ENCODE measurements at places on chromosomes 11 and 22.

GRCh38 chr22:43385770-43386641, 25.8 kb upstream of the MPPED1 start:
- peak; percentile 92 for ATAC-seq

DNA sequence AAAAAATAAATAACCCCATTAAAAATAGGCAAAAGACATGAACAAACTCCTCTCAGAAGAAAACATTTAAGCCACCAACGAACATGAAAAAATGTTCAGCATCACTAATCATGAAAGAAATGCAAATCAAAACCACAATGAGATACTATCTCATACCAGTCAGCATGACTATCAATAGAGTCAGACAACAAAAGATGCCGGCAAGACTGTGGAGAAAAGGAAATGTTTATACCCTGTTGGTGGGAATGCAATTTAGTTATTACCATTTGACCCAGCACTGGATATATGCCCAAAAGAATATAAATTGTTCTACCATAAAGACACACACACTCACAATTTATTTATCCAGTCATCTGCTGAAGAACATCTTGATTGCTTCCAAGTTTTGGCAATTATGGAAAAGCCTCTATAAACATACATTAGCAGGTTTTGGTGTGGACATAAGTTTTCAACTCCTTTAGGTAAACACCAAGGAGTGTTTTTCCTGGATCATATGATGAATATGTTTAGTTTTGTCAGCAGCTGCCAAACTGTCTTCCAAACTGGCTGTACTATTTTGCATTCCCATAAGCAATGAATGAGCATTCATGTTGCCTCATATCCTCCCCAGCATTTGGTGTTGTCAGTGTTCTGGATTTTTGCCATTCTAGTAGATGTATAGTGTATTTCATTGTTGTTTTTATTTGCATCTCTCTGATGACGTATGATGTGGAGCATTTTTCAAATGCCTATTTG, 28.0 kb downstream of the OR8D1 start:
- ATAC-seq, result no peak

DNA sequence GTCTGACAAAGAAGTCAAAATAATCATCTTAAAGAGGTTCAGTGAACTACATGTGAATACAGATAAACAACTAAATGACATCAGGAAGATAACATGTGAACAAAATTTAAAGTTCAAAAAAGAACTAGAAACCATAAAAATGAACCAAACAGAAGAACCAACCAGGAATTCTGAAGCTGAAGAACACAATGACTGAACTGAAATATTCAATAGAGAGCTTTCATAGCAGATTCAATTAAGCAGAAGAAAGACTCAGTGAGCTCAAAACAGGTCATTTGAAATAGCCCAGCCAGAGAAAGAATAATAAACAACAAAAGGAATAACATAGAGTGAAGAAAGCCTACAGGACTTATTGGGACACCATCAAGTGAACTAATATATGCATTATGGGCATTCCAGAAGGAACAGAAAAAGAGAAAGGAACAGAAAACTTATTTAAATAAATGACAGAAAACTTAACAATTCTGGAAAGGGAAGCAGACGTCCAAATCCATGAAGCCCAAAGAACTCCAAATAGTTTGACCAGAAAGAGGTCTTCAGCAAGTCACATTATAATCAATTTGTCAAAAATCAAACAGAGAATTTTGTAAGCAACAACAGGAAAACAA, 11.0 kb upstream of the SLC36A4 start:
- ATAC-seq, result no peak

DNA sequence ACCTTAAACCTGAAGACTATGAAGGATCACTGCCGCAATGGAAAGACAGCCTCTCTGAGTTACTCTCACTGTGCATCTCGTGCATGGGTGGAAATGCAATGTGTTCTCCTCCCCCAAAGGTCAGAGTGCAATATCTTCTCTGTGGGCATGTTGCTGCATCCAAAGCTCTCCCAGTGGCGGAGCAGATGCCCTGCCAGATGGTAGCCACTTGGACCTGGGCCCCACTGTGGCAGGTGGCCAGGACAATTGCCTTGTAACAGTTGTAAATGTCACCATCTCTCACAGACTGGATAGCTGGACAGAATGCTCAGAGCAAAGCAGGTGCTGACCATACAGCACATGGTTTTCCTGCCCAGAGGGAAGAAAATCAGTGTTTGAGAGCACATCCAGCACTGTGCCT, 542.0 kb downstream of the FAM181B start:
- ATAC-seq, result no peak

- ATAC-seq, result peak; percentile 99
Observed at GRCh38 chr11:118956094-118956846, at the start of gene UPK2. Gene UPK2 (plus strand): TSS chr11:118956298. CDS start chr11:118956351, 53 bp downstream.

DNA sequence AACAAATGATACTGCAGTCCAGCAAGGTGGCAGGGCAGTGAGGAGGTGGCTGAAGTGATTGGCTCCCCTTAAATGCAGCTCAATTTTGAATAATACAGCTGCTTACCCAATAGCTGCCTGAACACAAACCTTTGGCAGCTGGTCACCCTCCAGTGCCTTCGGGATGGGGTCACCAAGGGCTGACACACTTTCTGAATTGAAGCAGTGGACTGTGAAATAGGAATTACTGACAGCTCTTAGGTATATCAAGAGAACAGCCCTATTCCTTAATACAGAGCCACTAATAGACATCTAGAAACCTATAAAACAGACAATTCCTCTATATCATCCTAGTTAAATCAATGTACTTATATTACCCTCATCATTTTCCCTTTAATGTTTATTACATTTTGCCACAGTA, 474.2 kb upstream of the KIRREL3 start:
- no peak for ATAC-seq

DNA sequence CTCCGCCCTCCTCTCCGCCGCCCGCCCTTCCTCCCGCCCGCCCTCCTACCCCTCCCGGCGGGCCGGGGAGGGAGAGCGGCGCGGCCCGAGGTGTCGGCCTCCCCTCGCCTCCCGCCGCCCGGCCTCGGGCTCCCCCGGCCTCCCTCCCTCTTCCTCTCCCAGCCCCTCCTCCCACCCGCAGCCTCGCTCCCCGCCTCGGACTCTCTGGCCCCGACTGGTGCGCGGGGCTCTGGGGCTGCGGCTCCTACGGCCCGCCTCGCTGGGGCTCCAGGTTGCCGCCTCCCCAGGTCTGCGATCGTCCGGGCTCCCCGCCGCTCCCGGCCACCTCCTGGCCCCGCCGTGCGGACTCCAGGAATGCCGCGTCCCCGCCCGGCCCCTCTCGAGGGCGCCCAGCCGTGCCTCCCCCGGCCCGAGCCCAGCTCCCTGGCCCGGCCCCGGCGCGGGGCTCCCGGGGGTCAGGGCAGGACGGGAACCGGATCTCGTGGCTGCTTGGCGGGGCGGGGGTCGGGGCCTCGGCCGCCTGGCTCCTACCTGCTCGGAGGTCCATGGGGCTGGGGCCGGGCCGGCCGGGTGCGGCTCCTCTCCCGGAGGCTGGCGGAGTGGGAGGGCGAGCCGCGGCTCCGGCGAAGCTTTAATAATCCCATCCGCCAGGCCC, at the start of gene CLCF1:
CLCF1 (minus strand) TSS at position 606 of the 655 bp plus-strand sequence; CDS start at position 547, 59 bp downstream.
- peak; percentile 19 for ATAC-seq

DNA sequence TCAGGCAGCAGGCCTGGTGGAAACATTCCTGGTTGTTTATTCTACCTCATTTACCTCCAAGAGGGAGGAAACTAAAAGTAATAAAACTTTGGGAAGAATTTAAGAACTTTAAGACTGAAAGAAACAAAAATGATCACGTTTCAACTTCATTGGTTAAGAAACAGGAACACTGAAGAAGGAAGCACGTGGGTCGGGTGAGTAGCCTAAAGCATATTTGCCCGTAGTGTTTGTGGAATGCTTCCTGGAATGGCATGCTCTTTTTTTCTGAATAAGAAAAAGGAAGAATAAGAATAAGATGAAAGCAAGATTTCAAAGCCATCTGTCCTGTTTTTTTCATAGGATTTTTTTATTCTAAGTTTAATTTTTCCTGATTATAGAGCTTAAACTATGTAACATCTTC, 83.1 kb downstream of the WNT11 start:
- no peak for ATAC-seq

- ATAC-seq, result peak; percentile 45
Observed at GRCh38 chr11:126403658-126404057, 48.2 kb downstream of the ST3GAL4 start.

DNA sequence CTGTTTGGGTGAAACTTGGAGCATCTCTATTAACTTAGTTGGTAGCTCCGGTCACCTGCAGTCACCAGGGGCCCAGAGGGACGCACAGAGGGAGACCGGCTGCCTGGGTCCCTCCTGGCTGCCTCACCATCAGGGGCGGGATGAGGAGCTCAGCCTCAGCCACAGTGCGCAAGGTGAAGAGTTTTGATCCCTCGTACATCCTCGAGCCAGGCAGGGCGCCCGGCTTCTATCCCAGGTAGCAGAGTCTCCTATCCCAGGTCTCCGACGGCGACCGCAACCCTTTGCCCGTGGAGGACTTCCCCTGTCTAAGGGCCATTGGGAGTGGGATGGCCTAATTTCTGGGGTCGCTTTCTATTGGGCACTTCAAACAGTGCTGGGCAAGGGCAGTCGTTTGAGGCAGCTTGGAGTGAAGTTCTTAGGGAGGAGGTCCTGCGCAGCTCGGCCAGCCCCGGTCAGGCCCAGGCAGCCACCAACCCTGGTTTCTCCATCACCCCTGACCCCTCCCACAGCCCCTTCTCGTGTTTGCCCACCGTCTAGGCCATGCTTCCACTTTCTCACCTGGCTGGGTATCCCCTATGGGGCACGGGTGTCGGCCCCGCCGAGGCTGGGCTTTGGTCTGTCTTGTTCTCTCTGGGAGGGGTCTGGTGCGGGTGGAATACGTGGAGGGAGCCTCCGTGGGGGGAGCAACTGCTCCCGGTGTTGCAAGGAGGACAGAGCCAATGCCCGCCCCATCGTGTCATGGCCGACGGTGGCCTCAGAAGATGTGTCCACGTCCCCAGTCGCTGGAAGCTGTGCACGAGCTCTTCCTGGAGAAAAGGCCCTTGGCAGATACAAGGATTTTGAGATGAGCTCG, 3.6 kb upstream of the MRGPRG start:
- ATAC-seq, result no peak

GRCh38 chr11:63940786-63941185, 2.0 kb downstream of the NAA40 start:
- no peak for ATAC-seq

- no peak for ATAC-seq
Observed at GRCh38 chr11:104089481-104089880, 53.0 kb downstream of the DDI1 start.

DNA sequence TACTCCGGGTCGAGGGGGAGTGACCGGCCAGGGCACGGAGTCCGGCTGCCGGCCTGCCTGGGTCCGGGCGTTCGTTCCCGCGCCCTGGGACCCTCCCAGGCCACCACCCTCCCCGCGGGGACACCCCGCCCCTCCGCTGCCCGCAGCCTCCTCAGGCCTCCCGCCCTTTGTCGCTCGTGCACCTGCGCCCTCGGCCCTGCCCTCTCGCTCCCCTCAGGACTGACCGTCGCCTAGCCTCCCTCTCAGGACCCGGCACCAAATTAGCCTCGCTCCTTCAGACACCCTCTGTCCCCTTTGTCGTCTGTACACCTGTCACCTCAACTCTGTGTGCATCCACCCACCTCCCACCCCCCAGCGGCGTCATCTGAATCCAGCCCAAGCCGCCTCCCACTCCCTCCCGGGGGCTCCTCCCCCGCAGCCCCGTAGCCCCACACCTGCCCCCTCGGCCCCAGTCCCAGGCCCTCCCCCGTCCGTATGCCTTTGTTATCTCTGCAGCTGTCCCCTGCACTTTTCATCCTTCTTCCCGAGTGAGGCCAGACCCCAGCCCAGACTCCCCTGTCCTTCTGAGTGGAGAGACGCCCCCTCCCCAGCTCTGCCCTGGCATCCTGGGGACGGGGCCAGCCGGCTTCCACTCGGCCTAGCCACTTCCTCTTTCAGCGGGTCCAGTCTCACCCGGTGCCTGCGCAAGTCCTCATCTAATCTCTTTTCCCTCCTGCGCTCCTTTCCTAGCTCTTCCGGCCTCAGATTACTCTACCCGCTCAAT, 643 bp downstream of the TIGD3 start:
- peak; percentile 25 for ATAC-seq

GRCh38 chr11:64854534-64855502, 10.4 kb upstream of the CDC42BPG start:
- ATAC-seq, result no peak

DNA sequence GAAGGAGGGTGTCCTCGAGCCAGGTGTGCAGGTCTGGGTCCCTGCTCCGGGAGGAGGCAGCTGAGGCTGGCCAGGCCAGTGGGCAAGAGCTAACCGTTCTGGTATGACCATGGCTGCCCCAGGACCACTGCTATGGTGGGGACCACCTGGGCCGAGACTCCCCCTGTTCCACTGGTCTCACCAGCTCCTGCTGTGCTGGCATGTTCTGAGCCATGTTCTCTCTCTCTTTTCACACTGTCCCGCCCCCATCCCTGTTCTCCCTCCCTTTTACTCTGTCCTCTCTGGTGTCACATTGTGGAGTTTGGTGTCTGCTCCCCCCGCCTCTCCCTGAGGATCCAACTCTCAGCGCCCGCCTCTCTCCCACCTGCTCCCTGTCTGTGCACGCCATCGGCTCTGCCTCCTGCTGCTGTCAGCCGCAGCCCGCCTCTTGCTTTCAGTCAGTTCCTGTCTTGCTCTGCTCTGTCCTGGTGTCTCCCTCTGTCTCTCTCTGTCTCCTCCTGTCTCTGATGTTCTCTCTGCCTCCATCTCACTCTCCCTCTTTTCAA, 66.4 kb downstream of the LRRC32 start:
- ATAC-seq, result no peak

DNA sequence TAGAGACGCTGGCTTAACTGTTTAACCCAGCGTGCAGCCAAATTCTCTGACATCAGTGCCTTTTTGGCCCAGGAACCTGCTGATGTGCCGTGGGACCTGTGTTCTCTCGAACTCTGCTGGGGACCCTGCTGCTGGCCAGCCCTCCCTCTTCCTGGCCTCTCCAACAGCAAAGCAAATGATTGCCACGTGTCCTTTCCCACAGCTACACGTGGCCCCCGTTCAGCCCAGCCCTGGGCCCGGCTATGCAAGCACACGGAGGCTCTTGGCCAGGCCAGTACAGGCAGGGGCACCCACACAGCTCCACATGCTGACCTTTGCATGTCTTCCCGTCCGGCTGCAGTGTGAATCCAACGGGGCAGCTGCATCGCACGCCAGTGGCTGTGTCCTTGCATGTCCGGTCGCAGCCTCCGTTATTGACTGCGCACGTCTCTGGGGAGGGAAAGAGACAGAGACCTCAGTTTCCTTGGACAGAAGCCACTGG, 51.6 kb upstream of the TTLL12 start:
- no peak for ATAC-seq

GRCh38 chr11:120462825-120463224, 48.7 kb upstream of the GRIK4 start:
- ATAC-seq, result no peak

GRCh38 chr11:20627026-20627425, 27.6 kb downstream of the SLC6A5 start:
- no peak for ATAC-seq

GRCh38 chr11:77558380-77558779, 31.4 kb upstream of the AQP11 start:
- no peak for ATAC-seq
